ENCODE measurements at places on chromosomes 7 and 10.

GRCh38 chr7:20153567-20153966 lies 63.6 kb downstream of the MACC1 start:
- DNase-seq = no peak

- no peak for DNase-seq
Observed at GRCh38 chr7:84484502-84485079, 290.0 kb upstream of the SEMA3A start.

GRCh38 chr10:6838118-6838517 lies 258.0 kb upstream of the PRKCQ start:
- DNase-seq = no peak

GRCh38 chr10:26509307-26509706 lies 71.2 kb downstream of the APBB1IP start:
- no peak for DNase-seq

GRCh38 chr10:126580873-126581647 lies 89.4 kb downstream of the C10orf90 start:
- no peak for DNase-seq

DNA sequence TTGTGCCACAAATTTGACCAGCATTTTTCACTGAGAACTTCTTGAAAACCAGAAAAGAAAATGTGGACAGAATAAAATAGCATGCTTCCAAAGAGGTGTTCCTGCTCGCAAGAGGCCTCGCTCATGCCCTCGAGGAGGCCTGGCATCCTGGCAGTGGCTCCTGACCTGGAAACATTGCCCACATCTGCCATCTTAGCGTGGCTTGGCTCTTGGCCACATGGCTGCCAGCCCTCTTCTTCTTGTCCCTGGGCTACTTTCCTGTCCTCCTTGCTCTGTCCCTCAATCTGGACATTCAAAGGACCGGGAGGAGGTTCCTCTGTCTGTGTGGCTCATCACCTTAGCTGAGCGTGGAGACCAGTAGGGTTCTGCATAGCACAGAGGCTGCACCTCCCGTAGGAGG lies 131.6 kb upstream of the TMEM72 start:
- no peak for DNase-seq

GRCh38 chr7:100835903-100836811 lies 8.8 kb upstream of the EPHB4 start:
- peak; percentile 80 for DNase-seq

- no peak for DNase-seq
Observed at GRCh38 chr7:79868010-79868409, 266.6 kb upstream of the GNAI1 start.

GRCh38 chr7:16841681-16842080 lies 36.9 kb upstream of the AGR2 start:
- DNase-seq = no peak

DNA sequence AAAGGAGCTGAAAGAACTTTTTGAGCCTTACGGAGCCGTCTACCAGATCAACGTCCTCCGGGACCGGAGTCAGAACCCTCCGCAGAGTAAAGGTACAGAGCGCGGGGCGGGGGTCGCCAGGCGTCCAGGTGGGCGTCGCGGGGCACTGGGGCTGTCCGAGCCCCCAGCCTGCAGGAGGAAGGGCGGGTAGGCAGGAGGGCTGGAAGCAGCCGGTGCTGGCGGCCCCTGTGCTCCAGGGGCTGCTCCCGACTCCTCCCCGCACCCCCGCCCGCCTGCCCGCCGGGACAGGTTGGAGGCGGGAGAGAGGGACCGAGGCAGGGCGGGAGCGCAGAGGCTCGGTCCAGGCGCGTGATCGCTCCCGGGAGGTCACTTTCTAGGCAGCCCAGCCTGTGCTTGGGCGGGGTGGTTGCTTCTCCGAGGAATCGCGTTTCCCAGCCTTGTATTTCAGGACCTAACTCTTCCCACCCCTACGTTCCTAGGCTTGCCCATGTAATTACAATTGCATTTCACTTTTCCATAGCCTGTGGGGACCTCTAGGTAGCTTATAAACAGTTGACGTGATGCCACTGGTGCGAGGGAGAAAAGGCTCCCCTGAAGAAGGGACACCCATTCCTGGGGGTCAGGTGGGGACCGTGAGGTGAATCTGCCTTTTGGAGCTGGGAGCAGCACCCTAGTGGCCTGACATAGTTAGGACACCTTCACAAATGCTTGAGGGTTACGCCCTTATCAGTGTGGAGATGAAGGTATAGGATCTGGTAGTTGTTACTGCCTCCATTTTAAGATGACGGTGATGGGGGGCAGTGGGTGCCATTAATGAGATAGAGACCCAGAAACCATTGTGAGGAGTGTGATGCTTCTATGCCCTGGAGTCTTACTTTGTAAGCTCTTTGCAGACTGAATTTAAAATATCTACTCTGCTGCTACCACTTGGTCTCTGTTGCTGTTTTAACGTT lies 148.2 kb downstream of the CELF2 start:
- peak; percentile 74 for DNase-seq

DNA sequence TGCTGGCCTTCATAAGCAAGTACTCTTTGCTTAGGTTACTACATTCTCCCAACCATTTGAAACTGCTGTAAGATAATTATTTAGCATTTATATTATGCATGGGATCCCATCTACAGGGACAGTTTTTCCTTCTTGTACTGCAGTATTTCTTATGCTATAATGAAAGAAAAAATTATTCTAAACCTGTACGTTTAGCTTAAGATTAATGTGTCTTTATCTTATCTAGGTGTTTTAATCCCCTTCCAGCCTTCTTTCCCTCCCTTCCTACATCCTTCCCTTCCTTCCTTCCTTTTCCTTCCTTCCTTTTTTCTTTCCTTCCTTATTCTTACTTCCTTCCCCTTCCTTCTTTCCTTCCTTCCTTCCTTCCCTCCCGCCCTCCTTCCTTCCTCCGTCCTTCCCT lies 778.3 kb downstream of the CNTNAP2 start:
- no peak for DNase-seq

- DNase-seq = peak; percentile 29
Observed at GRCh38 chr7:28142650-28143049, 37.9 kb downstream of the JAZF1 start.

- peak; percentile 81 for DNase-seq
Observed at GRCh38 chr7:25098096-25099046, 26.7 kb downstream of the CYCS start.

DNA sequence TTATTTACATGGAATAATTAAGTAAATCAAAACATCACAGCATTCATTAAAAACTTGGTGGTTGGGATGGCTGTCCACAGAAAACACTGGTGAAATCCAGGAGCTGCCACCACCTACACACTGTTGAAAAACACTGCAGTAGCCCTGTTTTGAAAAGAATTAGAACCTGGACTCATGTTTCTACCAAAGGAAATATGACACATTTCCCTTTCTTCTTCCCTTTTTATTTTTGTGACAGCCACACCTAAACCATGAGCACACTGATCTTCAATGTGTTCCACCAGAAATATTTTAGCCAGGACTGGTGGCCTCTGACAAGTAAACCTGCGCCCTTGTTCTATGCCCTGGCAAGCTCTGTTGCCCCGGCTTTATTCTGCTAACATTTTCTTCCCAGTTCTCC lies 3.3 kb downstream of the TMEM140 start:
- no peak for DNase-seq

DNA sequence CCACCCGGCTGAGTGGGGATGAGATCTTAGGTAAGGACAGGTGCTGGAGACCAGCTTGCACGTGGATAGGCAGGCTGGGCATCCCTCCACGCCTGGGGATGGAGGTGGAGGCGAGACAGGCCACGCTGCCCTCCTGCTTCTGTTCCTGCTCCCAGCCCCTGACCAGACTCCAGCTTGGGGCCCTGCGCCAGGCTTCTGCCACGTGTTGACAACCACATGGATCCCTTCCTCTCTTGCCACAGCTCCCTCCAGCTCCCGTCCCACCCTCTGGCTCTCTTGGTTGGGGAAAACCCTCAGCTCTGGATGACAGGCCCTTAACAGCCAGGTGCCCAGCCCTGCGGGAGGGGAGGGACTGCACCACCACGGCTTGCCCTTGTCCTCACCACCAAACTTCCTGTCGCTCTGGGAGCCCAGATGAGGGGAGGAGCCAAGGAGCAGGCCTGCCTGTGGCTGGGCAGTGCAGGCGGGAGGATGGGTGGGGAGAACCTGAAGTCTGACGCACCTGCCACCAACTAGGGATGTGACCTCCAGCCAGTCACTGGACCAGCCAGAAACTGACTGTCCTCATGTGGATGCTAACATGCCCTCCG lies 36.0 kb downstream of the KCNH2 start:
- peak; percentile 59 for DNase-seq

DNA sequence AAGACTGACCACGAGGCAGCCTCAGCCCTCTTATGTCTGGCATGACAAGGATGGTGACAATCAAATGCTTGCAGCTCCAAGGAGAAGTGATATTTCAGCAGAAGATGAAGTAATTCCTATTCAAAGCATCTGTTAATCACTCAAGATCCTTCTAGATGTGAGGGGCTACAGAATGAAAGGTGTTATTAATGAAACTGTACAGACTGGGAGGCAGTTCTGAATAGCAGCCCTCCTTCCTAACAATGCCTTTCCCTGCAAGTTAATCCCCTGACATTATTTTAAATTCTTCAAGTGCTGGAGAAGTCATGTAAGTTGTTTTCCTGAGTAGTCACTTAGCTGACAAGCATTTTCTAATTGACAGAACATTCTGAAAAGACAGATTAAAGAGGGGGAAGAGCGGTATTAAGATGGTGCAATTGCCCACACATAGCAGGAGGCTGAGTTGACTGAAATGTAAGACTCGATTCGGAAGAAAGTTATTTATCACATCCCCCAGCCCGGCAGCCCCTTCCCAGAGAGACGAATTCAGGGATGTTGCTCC lies 300.8 kb downstream of the GRID1 start:
- DNase-seq = no peak

- peak; percentile 43 for DNase-seq
Observed at GRCh38 chr10:3783316-3783681, 1.7 kb downstream of the KLF6 start.

GRCh38 chr7:71361451-71362032 lies 229.6 kb downstream of the GALNT17 start:
- no peak for DNase-seq

DNA sequence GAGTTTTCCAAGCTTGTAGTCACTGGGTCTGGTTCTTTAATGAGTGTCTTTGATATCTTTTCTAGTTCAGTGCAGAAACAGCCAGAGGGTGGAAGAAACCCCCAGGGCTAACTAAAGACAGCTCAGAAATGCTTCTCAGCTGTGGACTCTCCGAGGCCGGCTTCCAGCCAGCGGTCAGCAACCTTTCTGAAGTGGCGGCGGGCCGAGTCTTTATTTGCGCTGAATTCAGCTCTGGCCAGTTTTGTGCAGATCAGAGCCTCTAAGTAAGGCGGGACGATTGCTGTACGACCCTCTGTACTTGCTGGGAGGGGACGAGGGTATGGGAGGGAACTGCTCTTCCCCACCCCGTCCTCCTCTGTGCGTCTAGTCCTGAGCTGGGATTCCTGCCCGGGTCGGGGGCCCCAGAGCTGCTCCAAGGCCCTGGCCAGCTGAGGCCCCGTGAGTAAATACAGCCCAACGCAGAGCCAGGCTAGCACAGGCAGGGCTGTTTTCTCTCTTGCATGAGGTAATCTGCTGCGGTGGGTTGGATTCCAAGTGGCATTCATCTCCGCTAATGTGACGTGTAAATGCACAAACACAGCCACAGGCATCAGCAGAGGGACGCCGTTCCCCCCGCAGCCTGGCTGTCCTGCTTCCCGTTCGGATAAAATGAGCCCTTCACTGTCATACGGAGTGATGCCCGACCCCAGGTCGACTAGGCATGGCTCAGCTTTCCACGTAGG lies 159.8 kb downstream of the PIP4K2A start:
- no peak for DNase-seq

DNA sequence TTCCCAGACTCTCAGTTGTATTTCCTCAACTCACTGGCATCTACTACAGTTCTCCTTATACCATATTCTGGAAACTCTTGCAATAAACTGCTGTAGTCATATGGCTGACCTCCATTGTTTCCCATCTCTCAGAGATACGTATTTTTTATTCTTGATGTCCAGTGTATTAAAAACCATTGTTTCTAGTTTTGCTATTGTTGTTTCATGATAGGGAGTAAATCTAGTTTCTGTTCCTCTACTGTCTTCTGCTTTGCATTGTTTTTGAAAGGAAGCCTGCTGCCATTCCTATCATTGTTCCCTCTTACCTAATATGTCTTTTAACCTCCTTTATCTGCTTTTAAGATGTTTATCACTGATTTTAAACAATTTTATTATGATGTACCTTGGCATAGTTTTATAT lies 255.0 kb downstream of the ADK start:
- DNase-seq = no peak

- peak; percentile 47 for DNase-seq
Observed at GRCh38 chr7:25752967-25753791, 398.8 kb upstream of the NFE2L3 start.

- DNase-seq = no peak
Observed at GRCh38 chr10:27399871-27400270, 104.2 kb upstream of the RAB18 start.

DNA sequence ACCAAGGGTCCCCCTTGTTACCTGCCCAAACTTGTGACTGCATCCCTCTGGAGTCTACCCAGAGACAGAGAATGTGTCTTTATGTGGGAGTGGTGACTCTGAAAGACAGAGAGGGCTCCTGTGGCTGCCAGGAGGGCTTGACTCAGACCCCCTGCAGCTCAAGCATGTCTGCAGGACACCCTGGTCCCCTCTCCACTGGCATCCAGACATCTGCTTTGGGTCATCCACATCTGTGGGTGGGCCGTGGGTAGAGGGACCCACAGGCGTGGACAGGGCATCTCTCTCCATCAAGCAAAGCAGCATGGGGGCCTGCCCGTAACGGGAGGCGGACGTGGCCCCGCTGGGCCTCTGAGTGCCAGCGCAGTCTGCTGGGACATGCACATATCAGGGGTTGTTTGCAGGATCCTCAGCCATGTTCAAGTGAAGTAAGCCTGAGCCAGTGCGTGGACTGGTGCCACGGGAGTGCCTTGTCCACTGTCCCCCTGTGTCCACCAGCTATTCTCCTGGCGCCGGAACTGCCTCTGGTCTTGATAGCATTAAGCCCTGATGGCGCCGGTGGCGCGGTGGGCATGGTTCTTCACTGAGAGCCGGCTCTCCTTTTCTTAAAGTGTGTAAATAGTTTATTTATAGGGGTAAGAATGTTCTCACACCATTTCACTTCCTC lies 19.4 kb upstream of the SH2D4B start:
- DNase-seq = no peak

DNA sequence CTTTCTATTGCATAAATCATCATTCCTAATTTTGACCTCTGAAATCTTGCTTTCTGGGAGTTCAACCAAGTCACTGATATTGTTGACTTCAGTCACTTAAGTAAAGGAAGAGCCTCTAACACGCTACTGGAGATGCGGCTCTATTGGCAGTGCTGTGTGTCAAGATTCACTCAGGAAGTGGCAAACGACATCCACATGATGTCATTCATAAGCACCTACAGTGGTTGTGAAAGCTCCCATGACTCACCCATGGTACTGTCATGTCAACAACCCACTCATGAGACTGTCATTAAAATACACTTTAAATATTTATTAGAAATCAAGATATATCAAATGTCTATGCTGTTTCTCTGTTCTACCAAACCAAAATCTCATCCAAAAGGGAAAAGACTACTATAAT lies 52.5 kb upstream of the LHFPL3 start:
- no peak for DNase-seq
